NCI-H2081 treated with DMSO at 0.1 percent for 48 hours (cell line): ENCODE measurements at places on chromosomes 3 and 15.

DNA sequence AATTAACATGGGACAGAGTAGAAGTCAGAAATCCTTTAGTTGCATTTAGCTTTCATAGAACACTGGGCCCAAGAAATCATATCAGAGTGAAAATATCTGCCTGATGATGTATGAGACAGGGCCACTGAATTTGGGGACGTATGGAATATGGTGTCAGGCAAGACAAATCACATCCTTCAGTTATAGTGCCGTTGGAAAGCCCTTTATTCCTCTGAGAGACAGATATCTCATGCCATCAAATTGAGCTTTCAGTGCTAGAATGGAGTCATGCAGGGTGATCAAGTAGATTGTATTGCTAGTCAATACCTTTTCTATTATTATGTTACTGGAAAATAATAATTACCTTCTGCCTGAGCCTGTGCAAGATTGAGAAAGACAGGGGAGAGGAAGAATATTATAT lies 398.2 kb upstream of the RARB start:
- DNase-seq: no peak

DNA sequence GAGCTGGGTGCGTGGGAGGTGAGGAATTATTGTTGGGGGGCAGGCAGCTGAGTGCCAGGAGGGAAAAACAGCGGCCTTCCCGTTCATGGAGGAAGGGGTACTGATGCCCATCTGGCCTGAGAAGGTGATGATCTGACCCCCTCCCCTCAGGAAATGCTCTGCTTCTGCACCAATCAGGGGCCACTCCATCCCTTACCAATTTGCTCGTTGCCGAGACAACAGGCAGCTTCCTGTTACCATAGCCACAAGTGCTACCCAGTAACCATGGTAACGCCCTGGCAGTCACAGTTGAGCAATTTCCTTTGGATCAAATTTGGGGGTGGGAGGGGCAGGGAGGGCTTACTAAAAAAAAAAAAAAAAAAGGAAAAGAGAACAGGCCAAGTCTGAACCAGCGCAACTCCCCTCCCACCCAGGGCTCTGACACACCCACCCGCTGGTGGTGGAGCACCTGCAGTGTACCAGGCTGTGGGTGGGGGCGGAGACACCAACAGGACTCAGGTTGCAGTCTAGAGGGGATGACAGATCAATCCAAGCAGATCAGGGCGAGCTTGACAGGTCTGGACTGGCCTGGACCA lies 13.7 kb downstream of the CELF6 start:
- DNase-seq: no peak

GRCh38 chr3:82509106-82509842 lies 747.8 kb upstream of the GBE1 start:
- DNase-seq: no peak

DNA sequence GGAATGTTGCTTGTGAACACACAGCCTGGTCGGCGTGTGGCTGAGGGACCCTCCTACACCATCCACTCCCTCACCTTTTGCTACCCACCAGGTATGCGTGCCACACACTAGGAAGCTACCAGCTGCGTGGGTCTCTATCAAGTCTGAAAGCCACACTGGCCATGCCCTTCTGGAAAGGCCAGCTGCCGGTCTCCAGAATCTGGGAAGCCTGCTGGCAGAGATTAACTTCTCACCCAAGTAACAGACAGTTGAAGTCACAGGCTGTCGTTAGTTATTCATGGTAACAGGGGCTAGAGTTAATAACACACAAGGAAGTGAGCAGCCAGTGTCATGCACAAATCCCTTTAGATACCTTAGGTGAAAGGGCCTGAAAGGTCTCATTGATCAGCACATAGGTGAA lies 48.1 kb downstream of the SUSD5 start:
- DNase-seq: no peak

DNA sequence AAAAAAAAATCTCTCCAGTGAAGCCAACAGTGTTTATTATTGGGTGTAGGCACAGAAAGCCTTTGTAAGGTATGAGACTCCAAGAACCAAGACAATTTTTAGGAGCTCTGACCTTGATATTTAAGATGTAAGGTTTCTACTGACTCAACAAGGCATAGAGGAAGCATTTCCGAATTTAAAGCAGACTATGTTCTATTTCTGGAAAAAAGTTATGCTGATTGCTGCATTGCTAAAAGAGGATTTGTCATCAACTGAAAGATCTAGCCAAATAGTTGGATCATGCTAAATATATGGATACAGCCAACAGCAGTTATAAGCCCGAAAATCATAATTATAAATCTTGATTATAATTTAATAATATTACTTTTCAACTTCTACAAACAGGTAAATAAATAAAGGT lies 53.3 kb upstream of the MELTF start:
- DNase-seq: no peak

GRCh38 chr3:58018892-58019742 lies 10.9 kb downstream of the FLNB start:
- no peak for DNase-seq

DNA sequence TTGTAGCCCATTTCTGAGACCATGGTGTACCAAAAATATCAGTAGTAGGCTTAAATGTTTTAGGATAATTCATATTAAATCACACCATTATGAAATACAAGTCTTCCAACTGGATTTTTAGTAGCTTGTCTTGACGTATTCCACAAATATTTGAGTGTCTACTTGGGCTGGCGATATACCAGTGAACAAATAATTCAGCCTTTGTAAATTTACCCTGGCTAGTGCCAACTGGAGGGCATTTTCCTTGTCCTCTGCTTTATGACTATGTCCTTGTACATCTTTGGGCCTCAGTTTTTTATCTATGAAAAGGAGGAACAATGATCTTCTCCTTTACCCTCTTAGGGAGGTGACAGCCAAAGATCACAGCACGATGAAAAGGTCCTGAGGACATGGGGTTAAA lies 114.8 kb downstream of the FRMD4B start:
- no peak for DNase-seq

DNA sequence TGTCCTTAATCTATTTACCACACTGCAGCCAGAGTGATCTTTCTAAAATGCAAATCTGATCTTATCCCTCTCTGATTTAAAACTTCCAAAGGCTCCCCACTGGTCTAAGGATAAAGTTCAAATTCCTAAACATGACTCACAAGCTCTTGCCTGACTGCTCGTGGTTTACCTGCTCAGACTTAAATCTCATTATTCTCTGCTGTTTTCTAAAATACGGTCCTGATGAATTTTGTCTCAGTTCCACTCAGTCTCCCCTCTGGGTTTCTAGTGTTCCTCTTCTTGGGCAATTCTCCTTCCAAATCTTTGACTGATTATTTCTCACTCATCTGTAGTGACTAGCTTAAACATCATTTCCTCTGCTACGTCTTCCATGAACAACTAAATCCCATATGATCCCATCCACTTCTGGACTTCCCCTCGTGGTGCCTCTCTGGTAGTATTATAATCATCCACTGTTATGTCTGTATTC lies 108.3 kb downstream of the P3H2 start:
- no peak for DNase-seq

GRCh38 chr15:56916825-56917477 lies 1.5 kb upstream of the TCF12 start:
- DNase-seq: no peak

DNA sequence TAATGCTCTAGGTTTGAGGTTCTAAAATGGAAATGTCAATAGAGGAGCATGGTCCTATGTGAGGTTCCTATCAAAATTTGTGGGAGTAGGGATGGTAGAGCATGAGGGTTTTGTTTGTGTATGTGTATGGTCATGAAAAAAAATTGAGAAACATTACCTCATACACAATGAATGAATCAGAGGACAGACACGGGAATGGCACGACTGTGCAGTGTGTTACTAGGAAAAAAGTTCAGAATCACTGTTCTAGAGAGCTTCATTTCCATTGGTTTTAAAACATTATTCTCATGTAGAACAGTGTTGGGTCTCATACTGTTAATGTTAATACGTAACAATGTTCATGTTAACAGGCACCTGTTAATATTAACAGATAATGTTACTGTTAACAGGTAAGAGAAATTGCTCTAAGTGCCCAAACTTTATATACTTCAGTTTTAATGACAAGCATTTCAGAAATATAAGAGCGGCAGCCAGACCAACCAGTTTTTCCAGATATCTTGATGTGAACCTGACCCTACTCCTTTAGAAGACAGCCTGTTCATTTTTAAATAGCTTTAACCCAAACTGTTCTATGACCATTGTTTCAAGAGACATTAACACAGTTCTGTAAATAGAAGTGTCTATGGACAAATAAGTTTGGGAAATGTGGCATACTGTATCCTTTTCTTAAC lies 48.0 kb downstream of the SLC15A2 start:
- no peak for DNase-seq

GRCh38 chr3:128801779-128802380 lies 75.9 kb downstream of the RAB7A start:
- no peak for DNase-seq

- DNase-seq: no peak
These were observed 682.5 kb downstream of the GRM7 start for GRCh38 chr3:7543294-7543880.

GRCh38 chr3:43155464-43156121 lies 49.7 kb upstream of the POMGNT2 start:
- DNase-seq: no peak

DNA sequence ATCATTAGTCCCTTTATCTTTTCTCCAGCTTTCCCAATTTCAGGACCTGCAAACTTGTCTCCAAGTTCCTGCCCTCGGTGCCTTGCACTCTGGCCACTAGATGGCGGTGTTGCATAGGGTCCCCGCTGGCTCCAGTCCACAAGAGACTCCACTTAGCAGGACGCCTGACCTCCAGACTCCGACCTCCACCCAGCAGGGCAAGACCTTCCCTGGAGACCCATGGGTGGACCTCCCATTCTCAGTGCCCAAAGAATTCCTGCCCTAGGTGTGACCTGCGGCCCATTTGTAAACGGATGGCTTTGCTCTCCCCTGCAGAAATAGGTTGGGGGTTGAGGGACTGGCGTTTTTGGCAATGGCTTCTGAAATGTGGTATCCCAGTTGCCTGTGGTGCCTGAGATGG lies 82.6 kb downstream of the LSM3 start:
- no peak for DNase-seq

DNA sequence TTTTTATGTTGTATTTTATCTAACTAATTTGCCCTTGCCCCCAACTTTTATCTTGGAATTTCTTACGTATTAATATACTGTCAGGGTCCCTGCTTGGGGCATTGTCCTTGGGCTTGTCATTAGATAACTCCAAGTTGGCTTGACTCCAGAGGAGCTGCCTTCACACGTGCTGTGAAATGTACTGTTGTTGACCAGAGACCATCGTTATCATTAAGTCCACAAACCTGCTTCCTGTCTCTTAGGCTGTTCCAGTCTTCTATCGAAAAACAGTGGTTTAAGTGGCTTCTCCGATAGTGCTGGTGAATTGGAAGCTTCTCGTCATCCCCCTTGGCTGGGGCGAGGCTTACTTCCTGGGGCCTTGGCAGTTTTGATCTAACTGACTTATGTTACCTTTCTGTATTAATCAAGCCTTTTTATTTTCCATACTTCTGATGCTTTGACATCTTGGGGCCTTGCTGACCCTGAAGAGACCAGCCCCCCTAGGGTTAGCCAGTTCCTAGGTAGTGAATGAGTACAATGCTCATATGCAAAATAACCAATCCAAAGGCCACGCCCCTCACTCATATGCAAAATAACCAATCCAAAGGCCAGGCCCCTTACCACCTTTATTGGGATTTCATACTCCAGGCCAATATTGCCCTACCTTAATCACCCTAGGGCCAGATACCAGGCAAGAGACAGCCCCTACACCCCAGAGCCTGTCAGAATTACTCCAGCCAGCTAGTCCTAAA lies 164.5 kb downstream of the IGF1R start:
- DNase-seq: no peak

DNA sequence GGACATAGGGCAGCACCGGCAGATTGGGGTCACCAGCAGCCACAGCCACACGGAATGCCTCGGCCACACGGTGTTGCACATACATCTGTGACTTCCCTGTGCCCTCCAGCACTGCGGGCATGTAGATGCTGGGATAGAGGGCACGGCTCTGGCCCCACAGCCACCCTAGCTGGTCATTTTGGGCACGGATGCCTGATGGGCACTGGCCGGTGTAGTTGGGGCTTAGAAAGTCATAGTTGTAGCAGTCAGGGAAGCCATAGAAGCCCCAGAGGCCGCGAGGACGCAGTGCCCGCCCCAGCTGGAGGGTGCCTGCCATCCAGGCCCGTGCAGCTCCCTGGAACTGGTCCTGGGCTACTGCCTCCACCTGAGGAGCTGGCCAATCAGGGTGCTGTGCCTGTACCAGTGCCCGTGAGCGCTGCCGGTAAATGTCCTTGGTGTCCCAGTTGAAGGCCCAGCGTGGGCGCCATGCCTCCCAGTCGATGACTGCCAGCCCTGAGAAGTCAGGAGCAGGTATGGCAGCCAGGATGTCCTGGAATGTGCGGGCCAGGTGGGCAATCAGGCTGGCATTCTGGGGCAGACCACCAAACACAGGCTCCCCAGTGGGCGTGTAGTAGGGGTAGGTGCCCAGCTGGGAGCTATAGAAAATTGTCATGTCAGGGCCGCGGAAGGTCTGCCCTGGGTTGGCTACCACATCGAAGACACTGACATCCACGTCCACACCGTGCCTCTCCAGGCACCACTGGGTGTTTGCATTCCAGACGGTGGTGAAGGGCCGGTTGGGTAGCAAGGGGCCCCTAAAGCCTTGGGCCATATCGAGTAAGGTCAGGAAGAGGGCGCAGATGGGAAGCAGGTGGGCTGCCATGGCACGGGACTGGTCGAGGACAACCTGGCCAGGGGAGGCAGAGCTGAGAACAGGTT lies 1.0 kb downstream of the HYAL1 start:
- no peak for DNase-seq

DNA sequence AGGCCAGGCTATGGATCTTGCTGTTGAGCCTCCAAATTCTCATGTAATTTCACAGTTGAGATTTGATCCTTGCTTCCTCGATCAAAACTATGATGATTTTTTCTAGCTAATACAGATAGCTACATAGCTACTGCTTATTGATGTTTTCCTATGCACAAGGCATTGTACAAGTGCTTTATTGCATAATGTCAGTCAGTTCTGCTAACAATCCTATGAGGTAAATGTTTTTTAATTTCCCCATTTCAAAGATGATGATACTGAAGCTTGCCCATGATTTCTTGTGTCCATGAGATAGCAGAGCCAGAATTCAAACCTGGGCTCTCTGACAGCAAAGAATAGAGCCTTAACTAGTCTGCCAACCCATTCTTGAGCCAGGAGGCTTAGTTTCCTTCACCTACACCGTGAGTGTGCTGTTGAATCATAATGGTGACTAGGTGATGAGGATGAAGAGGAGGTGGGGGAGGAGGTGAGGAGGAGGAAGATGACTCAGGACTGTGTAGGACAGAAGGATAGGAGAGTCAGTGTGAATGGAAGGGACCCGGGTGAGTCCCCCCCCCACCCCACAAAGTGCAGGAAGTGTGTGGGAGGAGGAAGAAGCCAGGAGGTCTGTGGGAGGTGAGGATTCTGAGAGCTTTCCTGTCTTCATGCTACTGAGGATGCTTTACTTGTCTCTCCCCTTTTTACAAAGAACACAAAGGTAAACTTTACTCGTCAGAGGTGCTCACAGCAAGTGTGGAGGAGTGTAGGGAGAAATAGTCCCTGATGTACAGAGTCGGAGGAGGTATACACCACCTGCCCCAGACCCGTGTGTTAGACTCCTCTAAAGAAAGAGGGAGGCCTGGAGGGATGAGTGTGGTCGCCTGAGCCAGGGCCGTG lies 3.6 kb downstream of the TAGLN3 start:
- no peak for DNase-seq
